ENCODE measurements at places on chromosomes 5 and 9.

- DNase-seq = no peak
These were observed 3.5 kb downstream of the LAMC3 start for GRCh38 chr9:131012396-131012917.

DNA sequence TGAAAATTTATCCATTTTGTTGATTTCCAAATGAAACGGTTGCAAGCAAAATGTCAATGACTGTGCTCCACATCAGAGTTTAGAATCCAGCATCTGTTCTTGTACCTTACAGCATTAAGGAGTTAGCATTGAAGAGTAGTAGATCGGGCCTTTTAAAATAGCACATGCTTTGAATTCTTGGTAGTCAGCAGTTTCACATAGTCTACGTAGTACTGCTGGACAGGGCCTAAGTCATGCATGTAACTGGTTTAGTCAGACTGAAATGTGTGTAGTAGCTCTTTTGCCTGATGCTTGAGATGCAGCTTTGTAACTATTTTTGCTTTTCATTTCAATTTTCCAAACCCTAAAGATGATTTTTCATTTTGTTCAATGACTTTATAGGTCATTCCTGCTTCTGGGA lies 19.8 kb downstream of the LECT2 start:
- DNase-seq = no peak

GRCh38 chr9:5499889-5500398 lies 10.4 kb upstream of the PDCD1LG2 start:
- DNase-seq = no peak

DNA sequence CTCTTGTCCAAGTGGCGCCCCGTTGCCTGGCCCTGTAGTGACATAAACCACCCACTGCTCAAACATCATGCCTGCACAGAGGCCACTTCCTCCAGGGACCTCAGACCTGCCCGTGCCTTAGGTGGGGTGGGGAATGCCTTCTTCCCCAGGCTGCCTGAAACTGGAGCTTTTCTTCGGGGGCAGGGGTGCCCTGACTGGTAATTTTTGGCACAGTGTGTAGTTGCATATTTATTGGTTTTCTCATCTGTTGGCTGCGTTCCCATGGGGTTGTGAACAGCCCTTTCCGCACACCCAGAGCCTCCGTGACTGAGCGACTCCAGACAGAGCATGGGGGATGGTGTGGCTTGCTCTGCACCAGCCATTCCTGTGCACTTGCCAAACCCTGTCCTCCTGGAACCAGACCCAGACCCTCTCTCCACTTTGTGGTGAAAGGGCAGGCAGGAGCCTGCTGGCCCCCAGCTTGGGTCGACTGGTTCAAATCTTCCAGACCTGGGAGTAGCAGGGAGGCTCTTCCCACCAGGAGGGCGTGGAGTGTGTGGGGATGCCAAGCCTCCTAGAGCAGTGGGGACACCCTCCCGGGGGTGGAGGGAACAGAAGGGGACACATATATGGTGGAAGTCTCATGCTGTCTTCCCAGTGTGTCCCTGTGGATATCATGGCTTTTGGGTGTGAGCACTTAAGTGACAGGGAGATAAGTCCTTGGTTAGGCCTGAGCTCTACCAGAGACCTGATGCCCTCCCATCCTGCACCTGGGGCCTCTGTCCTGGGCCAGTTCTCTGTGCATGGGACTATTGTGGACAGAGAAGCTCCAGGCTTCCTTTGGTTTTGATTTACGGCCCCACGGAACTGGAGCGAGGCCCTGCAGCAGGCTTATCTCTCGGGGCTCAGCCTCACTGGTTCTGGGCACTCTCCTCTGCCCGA lies 39.6 kb downstream of the WNK2 start:
- DNase-seq = no peak

DNA sequence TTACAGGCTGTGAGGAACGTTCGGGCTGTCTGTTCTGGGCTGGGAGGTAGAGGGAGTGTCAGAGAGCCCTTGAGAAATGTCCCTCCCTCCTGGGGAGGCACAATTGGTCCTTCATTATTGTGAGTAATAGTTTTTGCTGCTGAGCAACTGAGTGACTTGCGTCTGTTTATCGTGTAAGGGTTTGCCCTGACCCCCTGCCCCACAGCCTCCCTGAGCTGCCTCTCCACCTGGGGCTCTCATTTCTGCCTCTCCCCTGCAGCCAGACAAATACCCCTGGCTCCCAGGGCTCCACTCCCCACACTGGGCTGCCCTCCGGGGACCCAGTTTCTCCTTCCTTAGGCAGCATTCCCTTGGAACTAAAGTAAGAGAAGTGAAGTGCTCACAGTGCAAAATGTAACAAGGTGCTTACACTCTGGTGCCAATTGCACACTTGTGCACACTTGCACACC lies 174.9 kb upstream of the MVB12B start:
- DNase-seq = no peak

GRCh38 chr5:73812962-73813588 lies 187.1 kb downstream of the ARHGEF28 start:
- DNase-seq = no peak

DNA sequence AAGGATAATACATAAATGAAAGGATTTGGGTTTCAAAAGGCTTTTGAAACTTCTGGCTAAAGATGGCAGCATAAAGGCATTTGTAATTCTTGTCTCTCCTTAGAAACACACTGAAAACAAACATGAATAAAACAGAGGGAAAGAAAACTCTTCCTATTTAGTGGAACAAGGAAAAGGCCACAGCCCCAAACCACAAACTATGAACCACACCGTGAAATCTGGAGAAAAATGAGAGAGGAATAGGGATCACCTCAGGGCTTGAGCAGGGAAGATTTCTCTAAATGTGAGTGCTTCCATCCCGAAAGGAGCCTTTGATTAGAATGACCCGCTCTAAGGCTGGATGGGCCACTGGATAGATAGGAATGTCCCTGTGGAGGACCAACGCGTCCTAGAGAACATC lies 119.6 kb downstream of the SEC61B start:
- DNase-seq = no peak

DNA sequence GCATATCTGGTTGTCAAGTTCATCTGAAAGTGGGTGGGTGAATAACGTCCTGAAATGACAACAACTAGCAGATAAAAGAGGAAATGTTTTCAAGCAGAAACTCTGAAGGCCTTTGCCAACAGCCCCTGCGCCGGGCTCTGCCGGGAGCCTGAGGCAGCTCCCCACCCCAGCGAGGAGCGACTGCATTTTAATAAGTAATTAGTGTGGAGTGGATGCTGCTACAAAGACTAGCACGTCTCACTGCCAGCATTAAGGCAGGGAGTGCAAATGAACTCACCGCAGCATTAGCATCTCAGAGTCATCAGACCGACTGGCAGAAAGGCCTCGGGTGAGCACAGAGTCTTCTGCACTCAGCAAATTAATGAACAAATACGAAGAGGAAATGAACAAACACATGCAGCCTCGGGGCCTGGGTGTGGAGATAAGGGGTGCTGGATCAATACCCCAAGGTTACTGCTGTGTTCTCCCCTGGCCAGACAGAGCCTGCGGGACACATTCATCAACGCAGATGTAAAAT lies 63.8 kb downstream of the VAV2 start:
- no peak for DNase-seq

DNA sequence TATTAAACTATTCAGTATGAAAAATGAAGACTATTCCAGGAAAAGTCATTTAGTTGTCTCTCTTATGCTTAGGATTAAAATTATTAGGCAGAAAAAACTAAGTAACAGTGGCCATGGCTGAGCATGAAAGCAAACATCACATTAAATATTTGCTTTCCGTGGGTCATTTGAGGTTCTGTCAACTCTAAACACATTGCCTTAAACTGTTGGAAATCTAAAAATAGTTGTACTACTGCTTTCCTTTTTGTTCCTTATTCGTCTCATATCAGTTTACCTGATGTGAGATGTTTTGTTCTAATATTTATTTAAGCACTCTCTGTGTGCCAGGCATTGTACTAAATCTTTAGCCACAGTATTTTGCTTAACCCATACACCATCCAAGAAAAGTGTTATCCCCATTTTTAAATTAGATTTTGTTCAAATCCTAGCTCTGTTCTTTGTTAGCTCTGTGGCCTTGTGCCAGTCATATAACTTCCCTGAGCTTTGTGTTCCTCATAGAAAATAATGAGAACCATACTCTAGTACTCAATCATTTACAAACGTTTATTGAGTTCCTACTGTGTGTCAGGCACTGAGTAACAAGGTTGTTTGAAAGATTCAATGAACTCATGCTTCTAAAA lies 18.7 kb upstream of the ZNF608 start:
- DNase-seq = no peak

GRCh38 chr9:132230605-132231004 lies 68.7 kb downstream of the NTNG2 start:
- no peak for DNase-seq

GRCh38 chr5:38445374-38446028 lies 110.9 kb downstream of the LIFR start:
- DNase-seq = no peak

GRCh38 chr5:135038813-135039270 lies 4.8 kb upstream of the PITX1 start:
- DNase-seq = no peak

DNA sequence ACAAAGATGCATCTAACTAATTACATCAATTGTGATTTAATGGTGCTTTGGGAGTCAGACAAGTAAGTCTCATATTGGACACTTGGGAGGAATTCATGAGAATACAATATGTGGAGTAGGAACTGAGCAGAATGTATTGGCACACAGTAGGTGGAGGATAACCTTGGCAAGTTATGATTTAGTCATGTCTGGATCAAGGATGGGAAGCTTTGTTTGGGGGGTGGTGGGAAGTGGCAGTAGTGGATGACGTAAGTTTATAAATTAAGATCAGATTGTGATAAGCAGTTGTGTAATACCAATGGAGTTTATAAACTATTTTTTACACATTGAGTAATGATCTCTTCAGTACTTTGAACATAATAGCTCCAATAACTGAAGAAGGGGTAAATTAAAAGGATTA lies 67.0 kb downstream of the SGCD start:
- DNase-seq = no peak

DNA sequence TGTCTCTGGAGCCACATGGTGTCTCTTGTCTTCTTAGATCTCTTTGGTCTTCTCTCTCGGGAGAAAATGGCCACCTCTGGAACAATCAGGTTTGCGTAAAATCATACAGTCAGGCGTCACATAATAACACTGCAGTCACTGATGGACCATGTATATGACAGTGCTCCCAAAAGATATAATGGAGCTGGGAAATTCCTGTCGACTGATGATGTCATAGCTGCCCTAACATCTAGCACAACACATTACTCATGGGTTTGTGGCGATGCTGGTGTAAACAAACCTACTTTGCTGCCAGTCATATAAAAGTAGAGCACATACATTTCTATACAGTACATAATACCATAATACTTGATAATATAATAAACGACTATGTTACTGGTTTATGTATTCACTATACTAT lies 30.1 kb upstream of the RAI14 start:
- no peak for DNase-seq

- no peak for DNase-seq
These were observed 66.0 kb downstream of the FRMD3 start for GRCh38 chr9:83472221-83472665.

DNA sequence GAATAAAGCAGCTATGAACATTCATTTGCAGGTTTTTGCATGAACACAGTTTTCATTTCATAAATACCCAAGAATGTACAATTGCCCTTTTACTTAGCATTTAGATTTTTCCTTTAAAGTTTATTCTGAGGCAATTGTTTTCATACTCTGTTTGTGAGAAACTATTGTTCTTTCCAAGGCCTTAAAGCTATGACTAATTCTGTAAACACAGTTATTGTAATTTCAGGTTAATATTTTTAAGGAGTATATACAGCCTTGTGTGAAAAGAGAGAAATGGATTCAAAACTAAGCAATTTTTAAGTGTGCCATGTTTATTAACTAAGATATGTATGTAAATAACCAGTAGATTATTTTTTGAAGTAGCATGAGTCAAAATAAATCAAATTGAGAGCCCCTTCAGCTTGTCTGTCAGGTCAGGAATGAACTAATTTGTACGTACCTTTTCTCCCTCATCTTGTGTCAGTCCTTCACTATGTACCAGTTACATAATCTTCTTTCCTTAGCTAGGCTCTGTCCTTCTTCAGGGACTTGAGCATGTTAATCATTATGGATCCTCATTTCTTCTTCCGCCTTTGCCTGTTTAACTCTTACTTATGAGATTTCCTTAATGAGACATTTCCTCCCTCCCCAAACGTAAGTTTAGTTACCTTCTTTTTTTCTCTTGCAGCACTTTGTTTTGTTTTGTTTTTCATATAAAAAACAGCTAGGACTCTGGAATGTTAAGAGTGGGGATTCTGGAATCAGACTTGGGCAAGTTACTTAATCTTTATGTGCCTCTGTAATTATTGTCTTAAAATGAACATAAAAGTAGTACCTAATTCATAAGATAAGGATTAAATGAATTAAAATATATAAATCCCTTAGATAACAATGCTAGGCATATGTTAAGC lies 63.6 kb downstream of the NIPBL start:
- no peak for DNase-seq

DNA sequence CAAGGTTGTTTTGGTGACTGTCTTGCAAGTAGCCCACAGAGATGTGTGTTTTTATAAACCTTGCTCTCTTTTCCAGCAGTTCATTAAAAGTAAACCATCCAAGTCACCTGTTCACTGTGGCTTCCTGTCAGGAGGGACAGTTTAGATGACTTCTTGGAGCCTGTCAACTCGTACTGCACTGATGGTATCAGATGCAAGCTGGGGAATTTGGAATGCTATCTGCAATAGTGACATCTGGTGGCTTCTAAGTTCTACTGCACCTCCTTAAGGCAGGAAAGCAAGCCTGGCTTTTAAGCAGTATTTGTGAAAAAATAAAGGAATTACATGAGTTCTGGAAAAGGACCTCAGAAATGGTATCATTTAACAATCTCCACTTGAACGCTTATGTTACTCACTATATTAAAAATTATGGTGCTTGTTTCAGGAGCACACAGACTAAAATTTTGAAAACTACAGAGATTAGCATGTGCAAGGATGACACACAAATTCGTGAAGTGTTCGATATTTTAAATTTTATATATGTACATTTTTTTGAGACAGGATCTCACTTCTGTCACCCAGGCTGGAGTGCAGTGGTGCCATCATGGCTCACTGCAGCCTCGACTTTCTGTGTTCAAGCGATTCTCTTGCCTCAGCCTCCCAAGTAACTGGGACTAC lies 164.0 kb downstream of the TTC39B start:
- DNase-seq = no peak

GRCh38 chr9:128253140-128253990 lies 22.4 kb downstream of the GOLGA2 start:
- DNase-seq = no peak

Data from stimulated activated CD4-positive, alpha-beta T cell treated with anti-CD3 and anti-CD28 coated beads, Interleukin-1b, Interleukin-23, amount 100 ng/mL, for 48 hours (primary cell).